CD4-positive, alpha-beta T cell treated with Interleukin-15 for 1 hour (primary cell): ENCODE measurements at places on chromosomes 3 and 15.

DNA sequence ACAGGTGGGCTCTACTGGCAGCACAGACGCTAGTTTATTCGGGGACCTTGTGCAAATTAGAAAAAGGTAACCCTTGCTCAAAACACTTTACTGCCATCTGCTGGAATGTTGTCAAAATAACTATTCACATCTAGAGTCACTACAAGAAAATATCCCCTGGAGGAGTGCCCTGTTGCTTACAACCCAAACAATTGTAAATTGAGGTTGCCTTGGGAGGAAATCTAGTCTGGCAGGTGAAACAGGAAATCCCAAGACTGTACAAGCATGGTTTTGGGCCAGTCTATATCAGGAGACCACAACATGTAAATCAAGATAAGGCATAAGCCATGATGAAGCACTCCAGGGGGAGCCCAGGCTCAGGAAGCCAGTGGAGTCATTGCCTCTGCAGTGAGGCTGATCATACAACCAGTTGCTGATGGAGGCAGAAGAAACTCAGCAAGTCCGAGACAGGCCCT, 136.8 kb upstream of the ACP3 start:
- DNase-seq: no peak

DNA sequence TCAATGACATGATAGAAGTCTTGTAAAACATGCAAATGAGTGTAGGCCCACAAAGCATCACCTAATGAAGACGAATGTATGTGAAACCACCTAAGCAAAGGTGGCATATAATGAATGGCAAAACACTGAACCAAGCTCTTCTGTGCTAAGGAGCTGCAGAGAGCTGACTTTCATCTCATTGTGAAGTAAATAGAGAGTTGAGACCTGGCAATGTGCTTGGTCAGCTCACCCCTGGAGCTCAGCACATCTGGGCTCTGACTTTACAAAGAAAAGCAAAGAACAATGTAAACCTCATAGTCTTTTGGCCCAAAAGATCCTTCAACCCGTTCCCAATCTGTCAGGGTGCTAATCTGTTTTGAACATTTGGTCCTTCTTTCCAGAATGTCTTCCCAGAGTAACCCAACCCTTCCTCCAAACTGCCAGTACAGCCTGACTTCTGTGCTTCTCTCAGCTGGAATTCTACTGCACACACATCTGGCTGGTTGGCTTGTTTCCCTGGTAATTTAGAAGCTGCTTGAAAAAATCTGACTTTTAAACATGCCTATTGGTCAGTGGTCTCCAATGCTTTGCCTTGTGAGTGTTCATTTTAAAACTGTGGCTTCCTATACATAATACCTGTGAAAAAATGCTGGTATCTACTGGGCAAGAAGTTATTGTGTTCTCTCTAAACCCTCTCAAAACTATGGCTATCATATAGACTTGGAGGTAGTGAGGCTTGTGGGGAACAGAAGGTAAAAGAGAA, 101.7 kb downstream of the CD200R1L start:
- DNase-seq: no peak

DNA sequence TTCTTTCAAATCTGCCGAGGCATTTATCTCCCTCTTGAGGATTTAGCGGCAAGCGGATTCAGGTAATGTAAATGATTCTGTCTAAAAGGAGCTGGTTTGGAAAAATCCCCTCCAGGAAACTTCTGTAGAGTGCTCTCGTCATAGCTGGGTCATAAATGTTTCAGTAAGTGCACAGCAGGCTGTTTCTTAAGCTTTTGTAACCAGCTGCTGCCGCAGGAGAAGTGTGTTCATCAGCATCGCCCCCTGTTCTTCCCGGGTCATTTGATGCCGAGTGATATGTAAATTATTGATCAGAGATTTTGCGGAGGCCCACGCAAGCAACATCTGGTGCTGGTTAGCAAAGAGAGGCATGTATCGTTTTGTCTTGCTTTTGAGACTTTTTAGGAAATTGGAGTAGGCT, 53.1 kb downstream of the DNASE1L3 start:
- DNase-seq: no peak

DNA sequence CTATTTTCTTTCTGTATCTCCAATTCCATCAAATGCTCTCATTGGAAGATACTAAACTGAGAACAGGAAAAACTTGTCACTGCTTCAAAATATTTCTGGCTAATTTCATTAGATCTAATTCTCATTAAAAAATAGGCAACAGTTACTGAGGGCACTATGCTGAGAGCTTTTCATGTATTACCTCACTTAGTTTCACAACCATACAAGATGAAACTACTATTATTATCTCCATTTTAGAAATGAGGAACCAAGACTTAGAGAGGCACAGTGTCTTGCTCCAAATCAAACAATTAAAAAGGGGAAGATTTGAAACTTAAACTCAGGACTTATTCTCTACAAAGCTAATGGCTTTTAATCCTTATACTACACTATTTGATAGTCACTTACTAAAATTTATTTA, 7.2 kb upstream of the OTOL1 start:
- DNase-seq: no peak

GRCh38 chr3:13886593-13887129, 6.8 kb upstream of the WNT7A start:
- no peak for DNase-seq

DNA sequence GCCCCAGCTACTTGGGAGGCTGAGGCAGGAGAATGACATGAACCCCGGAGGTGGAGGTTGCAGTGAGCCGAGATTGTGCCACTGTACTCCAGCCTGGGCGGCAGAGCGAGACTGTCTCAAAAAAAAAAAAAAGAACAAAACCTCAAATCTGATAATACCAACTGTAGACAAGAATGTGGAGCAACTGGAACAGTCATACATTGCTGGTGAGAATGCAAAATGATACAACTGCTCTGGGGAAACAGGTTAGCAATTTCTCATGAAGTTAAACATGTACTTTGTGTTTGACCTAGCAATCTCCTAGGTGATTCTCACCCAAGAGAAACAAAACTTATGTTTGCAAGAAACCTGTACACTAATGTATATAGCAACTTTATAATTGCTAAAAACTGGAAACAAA, 4.4 kb upstream of the VHL start:
- no peak for DNase-seq

GRCh38 chr15:95626501-95627361, 703.8 kb upstream of the NR2F2 start:
- DNase-seq: no peak

DNA sequence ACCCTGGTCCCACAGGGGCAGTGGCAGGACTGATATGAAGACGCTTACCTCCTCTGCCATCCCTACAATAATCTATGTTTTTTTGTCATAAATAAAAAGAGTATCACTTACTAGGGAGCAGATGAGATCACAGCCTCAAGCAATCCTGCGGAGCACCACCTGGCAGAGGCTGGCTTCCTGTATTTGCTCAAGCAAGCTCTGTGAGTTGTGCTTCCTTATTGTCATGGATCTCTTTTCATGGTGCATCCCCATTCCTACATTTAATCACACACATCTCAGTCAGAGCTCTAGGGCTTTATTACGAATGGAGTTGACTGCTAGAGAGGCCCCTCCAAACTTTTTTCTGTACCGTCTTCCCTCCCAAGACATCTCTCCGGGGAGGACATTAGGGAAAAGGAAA, 186.0 kb downstream of the UBE2E2 start:
- DNase-seq: no peak

- DNase-seq: no peak
Measured at GRCh38 chr15:44530653-44531052, 6.3 kb upstream of the EIF3J start.
